SJCRH30 (cell line): ENCODE measurements at places on chromosomes 7 and 10. TPM values are rescaled to one million over a fixed set of nuclear protein-coding genes. Genes with fewer than 3 reads are reported as not detected.

Gene GIMAP4
- total RNA-seq = not detected in 2 replicates

Gene GRM8
- total RNA-seq = 0.36 and 1.0 TPM in 2 replicates

Gene TWIST1
- total RNA-seq = 2.2 and 5.2 TPM in 2 replicates

Gene ADRA2A
- 0.79 and 1.4 TPM in 2 replicates for total RNA-seq

Gene PTPRZ1
- under 0.01 TPM in 1 of 2 replicates, not detected in the other for total RNA-seq
